ENCODE measurements at places on chromosomes 12 and 14.

- no peak for DNase-seq
Measured at GRCh38 chr12:1576410-1577241, 17.8 kb downstream of the FBXL14 start.

DNA sequence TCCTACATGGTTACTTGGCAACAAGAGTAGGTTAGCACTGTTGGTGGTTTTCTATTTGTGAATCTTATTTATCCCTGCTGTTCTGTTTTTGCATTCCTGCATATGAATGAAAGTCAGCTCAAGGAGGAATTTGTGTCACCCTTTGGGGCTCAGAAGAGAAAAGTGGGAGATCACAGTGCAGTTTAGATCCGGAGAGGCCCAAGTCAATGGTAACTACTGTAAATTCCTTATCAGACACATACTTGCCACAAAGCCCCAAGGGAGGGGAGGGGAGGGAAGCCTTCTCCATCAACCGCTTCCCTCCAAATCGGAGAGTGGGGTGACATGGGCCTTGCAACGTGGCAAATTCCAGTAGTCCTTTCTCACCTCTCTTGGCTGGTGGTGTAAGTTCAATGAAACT, 15.0 kb downstream of the GSG1 start:
- no peak for DNase-seq

DNA sequence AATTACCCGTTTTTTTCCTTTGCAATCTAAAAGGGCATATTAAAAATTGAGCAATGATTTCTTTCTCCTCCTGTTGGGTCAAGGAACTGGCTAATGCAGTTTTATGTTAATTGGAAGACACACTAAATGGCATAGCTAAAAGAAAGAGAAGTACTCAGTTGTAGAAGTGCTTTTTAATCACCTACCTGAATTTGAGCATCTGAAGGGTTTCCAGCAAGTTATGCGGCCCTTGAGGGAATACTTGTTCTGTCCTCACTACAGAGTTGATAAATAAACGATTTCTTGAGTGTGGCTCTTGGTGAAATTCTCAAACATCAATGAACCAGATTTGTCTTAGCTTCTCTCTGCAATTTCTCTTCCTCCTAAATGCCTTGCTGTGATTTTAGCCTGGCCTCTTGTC, 184.1 kb upstream of the RPH3A start:
- no peak for DNase-seq

- DNase-seq, result no peak
Measured at GRCh38 chr14:80664576-80664975, 277.0 kb downstream of the CEP128 start.

- DNase-seq, result no peak
Measured at GRCh38 chr14:68792678-68792978, 239 bp downstream of the ZFP36L1 start.

DNA sequence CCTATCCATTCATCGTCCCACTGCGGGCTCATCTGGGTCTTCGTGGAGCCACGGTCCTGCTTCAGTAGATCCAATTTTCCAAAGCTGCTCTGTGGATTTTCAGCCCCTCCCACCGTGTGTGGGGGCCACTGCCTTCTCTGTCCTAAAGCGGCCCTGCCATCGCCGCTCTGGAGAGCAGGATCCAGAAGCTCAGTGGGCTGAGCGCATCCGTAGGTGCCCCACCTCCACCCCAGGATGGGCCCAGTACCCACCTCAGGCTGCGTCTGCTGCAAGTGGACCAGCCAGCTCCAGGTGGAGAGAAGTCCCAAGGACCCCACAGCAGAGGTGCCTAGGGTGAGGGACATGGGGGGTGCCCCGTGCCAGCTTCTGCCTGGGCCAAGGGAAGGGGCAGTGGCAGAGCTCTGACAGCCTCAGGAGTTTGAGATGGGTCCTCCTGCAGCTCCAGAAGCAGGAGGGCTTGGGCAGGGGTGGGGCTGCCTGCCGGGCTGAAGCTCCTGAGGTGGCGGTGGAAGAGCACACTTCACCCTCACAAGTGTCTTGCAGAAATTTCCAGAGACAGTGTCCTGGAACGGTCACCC, 148.1 kb upstream of the C14orf180 start:
- no peak for DNase-seq

DNA sequence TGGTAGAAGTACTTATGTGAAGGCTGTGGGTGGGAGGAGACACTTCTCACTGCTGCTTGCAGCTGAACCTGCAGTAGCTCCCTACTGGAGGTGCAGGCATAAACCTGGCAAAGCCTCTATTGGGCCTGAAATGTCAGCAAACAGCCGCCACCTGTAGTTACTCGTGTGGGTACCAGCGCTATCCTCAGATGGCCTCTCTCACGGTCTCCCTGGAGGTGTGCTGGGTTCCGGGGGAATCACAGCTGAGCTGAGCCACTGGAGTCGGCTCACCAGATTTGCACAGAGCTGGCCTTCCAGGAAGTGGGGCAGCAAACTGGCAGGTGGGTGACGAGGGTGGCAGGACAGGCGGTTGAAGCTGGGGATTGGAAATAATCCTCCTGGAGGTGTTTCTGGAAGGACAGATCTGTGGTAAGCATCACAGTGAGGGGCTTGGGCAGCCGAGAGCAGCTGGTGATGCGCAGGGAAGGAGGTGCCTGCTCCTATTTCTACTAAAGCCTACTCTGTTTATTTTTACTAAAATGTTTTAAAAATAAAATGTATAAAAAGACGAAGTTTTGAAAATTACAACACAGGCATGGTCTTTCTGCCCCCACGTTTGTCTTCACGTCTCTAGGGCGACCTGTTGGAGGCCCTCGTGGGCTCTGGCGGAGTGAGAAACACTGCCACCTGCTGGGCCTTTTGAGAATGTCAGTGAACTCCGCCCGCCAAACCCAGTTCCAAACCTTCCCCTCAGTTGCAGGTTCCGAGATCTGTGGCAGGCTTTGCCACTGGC, 67.8 kb upstream of the PLEKHG3 start:
- DNase-seq, result peak; percentile 32

DNA sequence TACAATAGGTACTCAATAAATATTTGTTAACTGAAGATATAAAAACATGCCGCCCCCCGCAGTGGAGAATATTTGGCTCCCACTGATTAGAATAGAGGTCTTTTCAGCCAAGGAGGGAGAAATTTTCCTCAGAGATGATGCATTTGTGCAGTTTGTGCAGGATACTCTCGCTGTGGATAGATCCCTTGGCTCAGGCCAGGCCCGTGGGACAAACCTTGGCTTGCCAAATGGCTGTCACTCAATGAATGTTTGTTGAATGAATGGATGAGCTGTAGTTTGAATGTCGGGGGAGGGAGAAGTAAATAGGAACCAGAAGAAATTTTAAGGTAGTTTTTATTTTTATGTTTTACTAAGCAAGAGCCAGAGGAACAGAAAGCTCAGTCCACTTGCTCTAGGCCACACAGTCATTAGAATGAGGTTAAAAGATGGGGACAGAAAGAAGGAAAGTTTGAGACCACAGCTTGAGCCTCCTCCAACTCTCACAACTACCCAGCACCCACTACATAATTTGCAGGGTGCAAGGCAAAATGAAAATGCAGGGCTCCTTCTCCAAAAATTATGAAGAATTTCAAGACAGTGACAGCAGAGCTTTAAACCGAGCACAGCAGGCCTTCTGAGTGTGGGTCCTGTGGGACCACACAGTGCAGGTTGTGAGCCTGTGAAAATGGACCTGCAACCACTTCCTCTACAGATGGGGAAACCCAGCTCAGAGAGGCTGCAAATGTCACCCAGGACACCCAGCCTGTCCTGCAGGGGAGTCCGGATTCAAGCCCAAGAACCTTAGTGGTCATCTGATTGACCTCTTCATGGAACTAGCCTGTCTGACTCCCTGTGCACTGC, 51.4 kb downstream of the WSCD2 start:
- no peak for DNase-seq

GRCh38 chr14:30587141-30587540, 28.2 kb downstream of the G2E3 start:
- DNase-seq, result no peak

GRCh38 chr12:117552971-117553370, 191.5 kb upstream of the NOS1 start:
- DNase-seq, result no peak

DNA sequence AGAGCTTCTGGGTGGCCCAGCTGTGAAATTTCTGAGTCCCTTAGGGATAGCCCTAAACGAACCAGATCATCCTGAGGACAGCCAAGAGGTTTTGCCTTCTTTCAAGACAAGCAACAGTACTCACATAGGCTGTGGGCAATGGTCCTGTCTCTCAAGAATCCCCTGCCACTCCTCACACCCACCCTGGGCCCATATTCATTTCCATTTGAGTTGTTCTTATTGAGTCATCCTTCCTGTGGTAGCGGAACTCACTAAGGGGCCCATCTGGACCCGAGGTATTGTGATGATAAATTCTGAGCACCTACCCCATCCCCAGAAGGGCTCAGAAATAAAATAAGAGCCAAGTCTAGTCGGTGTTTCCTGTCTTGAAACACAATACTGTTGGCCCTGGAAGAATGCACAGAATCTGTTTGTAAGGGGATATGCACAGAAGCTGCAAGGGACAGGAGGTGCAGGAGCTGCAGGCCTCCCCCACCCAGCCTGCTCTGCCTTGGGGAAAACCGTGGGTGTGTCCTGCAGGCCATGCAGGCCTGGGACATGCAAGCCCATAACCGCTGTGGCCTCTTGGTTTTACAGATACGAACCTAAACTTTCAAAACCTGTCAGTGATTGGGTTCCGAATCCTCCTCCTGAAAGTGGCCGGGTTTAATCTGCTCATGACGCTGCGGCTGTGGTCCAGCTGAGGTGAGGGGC, 38.9 kb downstream of the DAD1 start:
- DNase-seq, result no peak

DNA sequence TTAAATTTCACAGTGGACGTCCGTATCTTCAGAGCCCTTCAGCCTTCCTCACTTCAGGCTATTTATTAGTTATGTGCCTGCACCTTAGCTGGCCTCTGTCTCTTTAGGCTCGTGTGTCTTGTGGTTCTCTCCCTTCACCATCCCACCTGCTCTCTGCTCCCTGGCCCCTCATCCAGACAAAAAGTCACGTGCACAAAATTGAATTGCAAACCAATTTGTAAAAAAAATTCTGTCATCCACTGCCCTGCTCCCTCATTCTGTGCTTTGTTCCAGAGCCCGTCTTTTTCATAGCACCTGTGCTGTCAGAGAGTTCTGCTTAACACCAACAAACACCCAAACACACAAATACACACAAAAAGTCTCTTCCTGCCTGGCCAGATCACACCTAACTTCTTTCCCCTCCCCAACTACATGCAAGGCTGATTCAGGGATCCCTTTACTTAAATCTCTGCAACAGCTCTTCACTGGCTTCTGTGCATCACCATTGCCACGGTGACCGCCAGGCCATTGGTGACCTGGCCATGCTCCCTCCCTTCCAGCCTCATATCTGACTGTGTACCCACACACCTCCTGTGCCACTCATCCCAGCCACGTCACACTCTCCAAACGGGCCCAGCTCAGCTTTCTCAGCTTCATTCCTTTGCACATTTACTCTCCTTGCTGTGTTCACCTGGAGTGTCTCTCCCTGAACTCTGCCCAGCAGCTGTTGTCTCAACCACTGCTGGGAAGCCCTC, 205.7 kb downstream of the TTC8 start:
- DNase-seq, result no peak

DNA sequence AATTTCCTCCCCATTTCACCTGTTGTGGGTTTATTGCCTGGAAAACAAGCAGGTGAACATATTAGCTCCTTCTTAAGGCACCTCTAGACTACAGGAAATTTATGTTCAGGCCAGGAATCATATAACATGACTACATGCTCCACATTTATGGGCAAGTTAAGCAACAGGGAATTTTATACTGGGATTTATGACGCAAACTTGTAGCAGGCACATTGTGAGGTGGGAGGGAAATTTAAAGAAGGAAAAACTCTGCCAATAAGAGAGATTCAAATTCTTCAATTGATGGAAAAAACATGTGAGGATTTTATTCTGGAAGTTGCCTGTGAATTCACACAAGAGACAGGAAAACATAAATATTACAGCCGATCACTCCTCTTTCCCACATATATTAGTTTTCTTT, 93.9 kb downstream of the TBC1D30 start:
- DNase-seq, result no peak

- peak; percentile 67 for DNase-seq
Measured at GRCh38 chr12:57093415-57094207, 4.7 kb downstream of the NAB2 start.

DNA sequence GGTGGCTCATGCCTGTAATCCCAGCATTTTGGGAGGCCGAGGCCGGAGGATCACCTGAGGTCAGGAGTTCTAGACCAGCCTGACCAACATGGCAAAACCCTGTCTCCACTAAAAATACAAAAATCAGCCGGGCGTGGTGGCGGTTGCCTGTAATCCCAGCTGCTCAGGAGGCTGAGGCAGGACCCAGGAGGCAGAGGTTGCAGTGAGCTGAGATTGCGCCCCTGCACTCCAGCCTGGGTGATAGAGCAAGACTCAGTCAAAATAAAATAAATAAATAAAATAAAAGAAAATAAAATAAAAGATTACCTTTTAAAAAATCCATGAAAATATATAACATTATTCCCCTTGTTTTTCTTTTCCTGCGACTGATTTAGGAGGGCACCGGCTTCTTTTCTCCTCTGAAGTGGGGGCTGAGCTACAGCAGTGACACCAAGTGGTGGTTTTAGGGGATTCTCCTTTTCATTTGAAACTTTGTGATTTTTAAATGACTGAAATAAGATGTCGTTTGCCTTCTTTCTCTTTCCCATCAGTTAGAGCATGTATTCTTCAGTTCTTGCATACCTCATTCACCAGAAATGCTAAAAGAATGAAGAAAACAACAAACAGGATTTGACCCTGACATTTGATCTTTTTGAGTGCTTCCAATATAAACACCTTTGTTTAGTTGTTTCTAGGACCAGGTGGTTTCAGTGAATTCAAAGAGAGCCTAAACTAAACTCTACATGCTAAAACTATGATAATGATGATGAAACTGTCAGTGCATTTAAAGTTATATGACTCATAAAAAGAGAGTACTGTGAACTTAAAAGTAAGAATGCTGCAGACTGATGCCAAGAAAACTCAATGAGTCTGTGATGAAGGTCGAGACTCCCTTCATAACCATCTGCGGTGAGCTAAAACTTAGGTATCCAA, 22.6 kb upstream of the PKP2 start:
- no peak for DNase-seq

- DNase-seq, result no peak
Measured at GRCh38 chr14:23610815-23611289, 25.3 kb upstream of the DHRS2 start.

DNA sequence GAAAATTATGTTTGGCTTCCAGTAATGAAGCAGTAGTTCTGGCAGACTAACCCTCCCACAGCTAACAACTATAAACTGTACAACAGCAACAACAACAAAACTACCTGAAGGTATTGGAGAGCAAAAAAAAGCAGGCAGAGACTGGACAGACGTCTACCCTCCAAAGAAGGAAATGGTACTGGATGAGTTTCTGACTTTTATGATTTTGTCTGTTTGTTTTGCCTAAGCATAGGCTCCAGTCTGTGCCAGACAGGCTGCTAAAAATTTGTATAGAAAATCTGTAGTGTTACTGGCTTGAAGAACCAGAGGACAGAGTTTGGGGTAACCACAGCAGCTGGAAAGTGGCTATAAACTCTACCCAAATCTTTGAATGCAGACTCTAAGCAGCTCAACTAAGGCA, 131.3 kb downstream of the SLC25A47 start:
- DNase-seq, result no peak

Measured in stimulated activated CD4-positive, alpha-beta T cell treated with anti-CD3 and anti-CD28 coated beads, Interleukin-1b, Interleukin-23, amount 100 ng/mL, for 1 hour (primary cell).